ENCODE measurements at places on chromosomes 5 and 9.

DNA sequence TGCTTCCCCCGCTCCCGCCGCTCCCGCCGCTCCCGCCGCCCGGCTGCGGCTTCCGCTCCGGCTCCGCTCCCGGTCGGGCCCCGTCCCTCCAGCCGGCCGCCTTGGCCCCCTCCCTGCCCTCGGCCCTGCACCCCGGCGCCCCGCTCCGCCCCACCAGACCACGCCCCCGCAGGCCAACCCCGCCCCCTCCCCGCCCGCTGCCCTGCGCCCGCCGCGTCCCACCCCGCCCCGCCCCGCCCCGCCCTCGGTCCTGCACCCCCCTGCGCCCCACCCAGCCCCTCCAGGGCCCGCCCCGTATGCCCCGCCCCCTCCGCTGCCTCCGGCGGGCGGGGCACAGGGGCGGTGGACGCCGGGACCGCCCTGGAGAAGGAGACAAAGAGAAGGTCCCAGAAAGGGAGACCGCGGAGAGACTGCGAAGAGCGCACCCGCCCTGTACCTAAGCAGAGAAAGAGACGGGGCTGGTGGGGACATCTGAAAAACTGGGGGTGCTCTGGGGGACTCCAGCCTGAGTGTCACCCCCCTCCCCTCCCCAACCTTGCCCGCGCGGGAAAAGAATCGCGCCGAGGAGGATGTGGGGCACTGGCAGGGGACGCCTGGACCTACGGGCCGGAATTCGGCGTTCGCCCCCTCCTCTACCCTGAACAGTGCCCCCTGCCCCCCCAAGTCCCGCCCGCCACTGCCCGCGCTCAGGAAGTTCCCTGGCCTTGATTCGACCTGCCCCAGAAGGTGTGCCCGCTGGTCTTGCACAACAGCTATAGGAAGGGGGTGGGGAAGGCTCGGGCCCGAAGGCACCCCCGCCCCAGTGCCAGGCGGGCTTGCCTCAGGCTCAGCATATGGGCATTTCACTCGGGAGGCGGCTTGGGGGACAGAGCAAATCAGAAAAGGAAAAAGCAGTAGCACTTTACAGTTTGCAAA, 42.8 kb upstream of the STXBP1 start:
- DNase-seq: peak; percentile 87

GRCh38 chr5:10607023-10607665, 43.3 kb downstream of the ANKRD33B start:
- no peak for DNase-seq

- DNase-seq: peak; percentile 58
These were observed 19.3 kb upstream of the SMIM32 start for GRCh38 chr5:136212252-136212721.

DNA sequence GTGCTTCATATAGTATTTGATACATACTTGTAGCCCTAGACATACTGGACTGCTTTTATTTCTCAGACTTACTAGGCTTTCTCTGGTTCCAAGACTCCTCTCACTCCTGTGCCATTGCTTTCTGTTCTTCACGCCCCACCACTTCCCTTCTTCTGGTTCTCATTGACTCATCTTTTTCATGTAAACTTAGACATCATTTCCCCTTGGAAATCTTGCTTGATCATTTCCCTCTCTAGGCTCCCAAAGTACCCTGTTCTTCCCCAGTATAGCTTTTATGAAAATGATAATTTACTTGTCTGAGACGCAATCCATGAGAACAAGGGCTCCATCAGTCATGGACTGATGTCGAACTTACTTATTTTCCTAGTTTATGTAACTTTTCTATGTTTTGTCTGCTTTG, 83.5 kb downstream of the TLR4 start:
- no peak for DNase-seq

GRCh38 chr5:128216860-128217531, 133.4 kb downstream of the SLC12A2 start:
- peak; percentile 71 for DNase-seq

GRCh38 chr9:27150746-27151406, 41.9 kb downstream of the TEK start:
- DNase-seq: no peak

- peak; percentile 83 for DNase-seq
These were observed 96.7 kb downstream of the EDIL3 start for GRCh38 chr5:84287951-84288350.

DNA sequence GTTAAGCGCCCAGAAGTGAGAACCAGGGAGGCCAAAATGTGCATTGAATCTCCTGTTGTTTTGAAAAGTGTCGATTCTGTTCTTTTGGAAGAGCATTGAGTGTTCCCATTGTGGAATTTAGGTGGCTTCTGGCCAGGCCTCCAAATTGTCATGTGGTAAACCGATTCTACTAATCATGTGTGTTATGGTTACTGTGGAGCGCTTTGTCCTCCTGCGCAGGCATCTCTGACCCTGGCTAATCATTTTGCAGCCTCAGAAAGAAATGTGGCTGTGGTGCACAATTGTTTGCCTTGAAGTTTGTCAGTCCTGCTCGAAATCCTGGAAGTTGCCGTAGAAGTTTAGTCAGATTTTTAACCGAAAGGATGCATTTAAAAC, 121.3 kb downstream of the RASGRF2 start:
- no peak for DNase-seq

DNA sequence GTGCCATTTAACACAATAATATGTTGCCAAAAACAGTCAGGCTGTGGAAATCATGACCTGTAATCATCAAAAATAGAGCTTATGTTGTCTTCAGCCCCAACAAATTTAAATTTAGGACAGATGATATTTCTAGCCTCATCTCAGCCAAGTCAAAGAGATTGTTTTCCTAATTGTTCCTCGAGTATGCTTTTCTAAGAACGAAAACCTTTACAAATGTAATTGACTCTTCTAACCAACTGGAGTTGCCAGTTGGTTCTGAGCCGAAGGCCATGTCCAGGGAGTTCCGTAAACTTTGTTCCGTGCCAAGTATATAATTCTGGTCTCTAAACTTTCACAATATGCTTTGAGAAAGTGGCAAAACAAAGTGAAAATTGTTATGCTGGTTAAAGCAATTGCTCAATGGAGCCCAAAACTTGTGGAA, 160.8 kb downstream of the CEMIP2 start:
- DNase-seq: no peak

GRCh38 chr9:88799541-88800328, 191.5 kb upstream of the S1PR3 start:
- no peak for DNase-seq

GRCh38 chr5:95022967-95023695, 261.8 kb downstream of the MCTP1 start:
- DNase-seq: peak; percentile 58

DNA sequence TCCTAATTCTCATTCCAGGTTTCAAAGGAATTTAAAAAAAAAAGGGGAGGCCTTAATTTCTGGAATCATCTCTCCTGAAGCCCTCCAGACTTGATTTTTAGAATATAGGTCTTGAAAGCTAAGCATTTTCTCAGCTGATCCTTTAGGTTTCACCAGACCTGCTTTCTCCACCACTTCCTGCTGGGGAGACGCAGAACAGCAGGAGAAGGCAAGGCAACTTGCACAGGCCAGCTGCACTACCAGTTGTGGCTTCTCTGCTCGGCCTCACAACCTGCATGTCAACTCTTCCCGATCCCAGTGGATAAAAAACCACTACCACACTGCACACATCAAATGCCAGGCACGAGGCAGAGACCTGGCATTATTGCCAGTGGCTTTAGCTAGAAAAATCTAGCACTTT, 119.8 kb downstream of the SIL1 start:
- DNase-seq: no peak

GRCh38 chr9:99365233-99365980, 143.3 kb downstream of the SEC61B start:
- DNase-seq: peak; percentile 55

- DNase-seq: peak; percentile 67
These were observed 148.7 kb upstream of the ERCC6L2 start for GRCh38 chr9:95726756-95727155.

- no peak for DNase-seq
These were observed 49.5 kb upstream of the DENND4C start for GRCh38 chr9:19180991-19181390.

DNA sequence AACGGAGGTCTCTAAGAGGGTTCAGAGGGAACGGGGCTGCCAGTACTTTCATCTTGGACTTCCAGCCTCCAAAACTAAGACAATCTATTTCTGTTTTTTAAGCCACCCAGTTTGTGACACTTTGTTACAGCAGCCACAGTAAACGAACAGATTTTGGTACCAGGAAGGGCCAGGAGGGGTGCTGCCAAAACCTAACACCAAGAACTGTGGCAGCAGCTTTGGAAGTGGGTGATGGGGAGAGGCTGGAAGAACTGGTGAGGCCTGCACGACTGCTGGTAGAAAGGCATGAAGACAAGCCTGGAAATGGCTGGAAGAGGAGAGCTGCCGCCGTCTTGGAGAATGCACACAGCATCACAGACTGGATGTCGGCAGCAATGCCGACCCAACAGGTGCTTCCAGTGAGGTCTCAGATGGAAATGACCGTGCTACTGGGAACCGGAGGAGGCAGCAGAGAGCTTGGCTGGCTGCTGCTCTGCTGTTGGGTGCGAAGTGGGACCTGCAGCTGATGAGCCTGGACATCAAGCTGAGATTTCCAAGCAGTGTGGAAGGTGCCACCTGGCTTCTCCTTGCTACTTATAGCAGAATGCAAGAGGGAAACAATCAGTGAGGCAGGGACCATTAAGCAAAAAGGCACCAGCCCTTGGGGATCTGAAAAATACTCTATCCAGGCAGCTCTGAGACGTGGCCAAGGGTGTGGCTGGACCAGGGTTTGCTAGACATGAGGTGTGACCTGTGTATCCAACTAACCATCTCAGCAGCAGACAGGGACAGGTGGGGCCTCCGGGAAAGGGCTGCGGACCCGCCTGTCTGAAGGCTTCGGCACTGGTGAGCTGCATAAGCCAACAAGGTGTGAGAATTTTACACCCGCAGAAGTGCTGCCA, 4.7 kb upstream of the TMEM210 start:
- peak; percentile 56 for DNase-seq

GRCh38 chr5:19880859-19881436, 107.1 kb downstream of the CDH18 start:
- DNase-seq: no peak

- DNase-seq: no peak
These were observed 48.2 kb upstream of the JAK2 start for GRCh38 chr9:4936823-4937222.

GRCh38 chr5:180001136-180001535, 70.4 kb downstream of the RNF130 start:
- DNase-seq: no peak

GRCh38 chr9:105195259-105195658, 49.2 kb upstream of the SLC44A1 start:
- no peak for DNase-seq

DNA sequence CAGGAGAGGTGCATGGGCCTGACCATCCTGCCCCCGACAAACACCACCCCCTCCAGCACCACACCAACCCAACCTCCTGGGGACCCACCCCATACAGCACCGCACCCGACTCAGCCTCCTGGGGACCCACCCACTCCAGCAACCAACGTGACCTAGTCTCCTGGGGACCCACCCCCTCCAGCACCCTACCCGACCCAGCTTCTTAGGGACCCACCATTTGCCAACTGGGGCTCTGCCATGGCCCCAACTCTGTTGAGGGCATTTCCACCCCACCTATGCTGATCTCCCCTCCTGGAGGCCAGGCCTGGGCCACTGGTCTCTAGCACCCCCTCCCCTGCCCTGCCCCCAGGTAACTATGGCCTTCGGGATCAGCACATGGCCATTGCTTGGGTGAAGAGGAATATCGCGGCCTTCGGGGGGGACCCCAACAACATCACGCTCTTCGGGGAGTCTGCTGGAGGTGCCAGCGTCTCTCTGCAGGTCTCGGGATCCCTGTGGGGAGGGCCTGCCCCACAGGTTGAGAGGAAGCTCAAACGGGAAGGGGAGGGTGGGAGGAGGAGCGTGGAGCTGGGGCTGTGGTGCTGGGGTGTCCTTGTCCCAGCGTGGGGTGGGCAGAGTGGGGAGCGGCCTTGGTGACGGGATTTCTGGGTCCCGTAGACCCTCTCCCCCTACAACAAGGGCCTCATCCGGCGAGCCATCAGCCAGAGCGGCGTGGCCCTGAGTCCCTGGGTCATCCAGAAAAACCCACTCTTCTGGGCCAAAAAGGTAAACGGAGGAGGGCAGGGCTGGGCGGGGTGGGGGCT, 4.6 kb downstream of the CEL start:
- DNase-seq: no peak

GRCh38 chr9:14277761-14278160, 36.2 kb downstream of the NFIB start:
- peak; percentile 12 for DNase-seq

DNA sequence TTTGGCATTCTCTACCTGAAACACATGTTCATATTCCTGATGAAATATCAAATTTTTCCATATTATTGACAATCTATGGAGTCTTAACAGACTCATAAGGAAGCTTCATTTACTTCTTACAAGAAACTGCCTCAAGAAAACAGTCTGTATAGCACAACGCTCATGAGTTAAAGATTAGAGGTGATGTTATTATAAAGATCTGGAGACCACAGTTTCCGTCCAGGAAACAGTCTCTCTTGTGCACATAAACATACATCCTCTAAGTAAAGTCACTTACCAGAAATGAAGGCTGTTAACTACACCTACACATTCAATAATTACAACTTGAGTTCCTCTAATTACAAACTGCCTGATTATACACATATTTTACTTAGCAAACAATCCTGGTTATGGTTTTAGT, 86.9 kb downstream of the RAPGEF6 start:
- DNase-seq: no peak

Data from ELR (cell line).